ENCODE measurements at places on chromosomes 13 and 19. TPM values are rescaled to one million over a fixed set of nuclear protein-coding genes. Genes with fewer than 3 reads are reported as not detected.
A peak's percentile ranks its signal among the peaks of the same experiment; 100 is the strongest.

The IZUMO2 gene
- total RNA-seq = not detected

The ZNF578 gene
- total RNA-seq = 14.4 TPM

The FAAP24 gene
- total RNA-seq = not detected

GRCh38 chr13:94140511-94140910, 339.0 kb downstream of the DCT start:
- no peak for DNase-seq

DNA sequence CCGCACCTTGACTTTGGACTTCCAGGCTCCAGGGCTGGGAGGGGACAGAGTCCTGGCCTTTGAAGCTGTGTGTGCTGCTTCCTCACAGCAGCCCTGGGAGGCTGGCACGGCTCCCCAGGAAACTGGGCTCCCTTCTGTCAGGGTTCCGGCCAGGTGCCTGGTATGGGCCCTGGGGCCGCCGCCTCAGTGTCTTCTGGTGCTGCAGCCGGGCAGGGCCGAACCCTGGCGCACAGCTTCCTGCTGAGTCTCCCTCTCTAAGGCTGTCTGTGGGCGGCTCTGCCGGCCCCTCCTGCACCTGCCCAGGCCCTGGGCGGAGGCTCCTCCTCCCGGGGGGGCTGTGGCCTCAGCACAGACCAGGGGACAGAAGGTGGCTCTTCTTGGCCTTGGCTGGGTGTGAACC, 32.4 kb downstream of the GPX4 start:
- DNase-seq = no peak

- no peak for DNase-seq
These were observed 400.5 kb upstream of the SLC10A2 start for GRCh38 chr13:103466761-103467160.

- no peak for DNase-seq
These were observed 30.0 kb downstream of the CCNE1 start for GRCh38 chr19:29841559-29842367.

GRCh38 chr13:33251131-33251661, 34.4 kb downstream of the STARD13 start:
- DNase-seq = peak; percentile 36

All from uterus (tissue), 4 donors.